ENCODE measurements at places on chromosomes 3 and 15. TPM values are rescaled to one million over a fixed set of nuclear protein-coding genes. Genes with fewer than 3 reads are reported as not detected.
A peak's percentile ranks its signal among the peaks of the same experiment; 100 is the strongest.

Gene CLRN1
- total RNA-seq = not detected

Gene GCSAM
- total RNA-seq = 1.9 TPM

Gene TM4SF18
- total RNA-seq = not detected

Gene STAC
- not detected for total RNA-seq

Gene BMF
- 17.9 TPM for total RNA-seq

Gene GHRL
- total RNA-seq = 2.1 TPM

Gene SNX4
- total RNA-seq = 50.7 TPM

Gene SUSD5
- total RNA-seq = not detected

Gene ACOX2
- not detected for total RNA-seq

Gene SLC24A5
- not detected for total RNA-seq

DNA sequence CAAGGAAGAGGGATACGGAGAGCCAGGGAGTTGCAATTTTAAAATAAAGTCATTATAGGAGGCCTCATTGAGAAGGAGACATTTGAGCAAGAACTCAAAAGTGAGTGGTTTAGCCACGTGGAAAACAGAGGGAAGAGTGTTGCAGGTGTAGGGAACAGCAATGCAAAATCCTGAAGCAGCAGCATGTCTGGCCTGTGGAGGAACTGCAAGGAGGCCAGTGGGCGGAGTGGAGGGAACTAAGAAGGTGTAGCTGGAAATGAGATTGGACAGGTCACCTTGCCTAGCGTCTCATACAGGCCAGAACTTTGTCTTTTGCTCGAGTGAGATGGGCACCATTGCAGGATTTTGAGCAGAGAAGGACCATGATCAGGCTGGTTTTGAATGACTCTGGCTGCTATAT is 34.9 kb downstream of the SAXO2 start:
- no peak for DNase-seq

GRCh38 chr3:185320949-185321348 is 42.0 kb upstream of the MAP3K13 start:
- no peak for DNase-seq

DNA sequence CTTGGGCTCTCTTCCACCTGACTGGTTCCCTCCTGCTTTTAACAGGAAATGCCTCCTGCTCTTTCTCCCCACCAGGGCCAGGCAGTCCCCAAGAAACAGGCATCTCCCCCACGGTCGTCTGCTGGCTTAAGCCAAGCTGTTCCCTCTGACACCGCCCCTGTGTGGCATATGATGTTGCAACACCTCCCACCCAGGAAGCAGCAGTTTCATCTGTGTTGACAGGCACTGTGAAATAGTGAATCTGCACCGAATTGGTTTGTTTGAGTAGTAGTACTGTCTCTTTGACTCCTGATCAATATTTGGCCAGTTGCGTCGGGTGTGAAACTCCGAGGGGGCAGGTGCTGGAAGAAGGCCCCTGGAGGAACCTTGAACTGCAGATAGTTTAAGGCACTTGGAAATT is 188.8 kb downstream of the FEZF2 start:
- DNase-seq = no peak

- DNase-seq = no peak
Measured at GRCh38 chr3:13121553-13122001, 48.3 kb upstream of the IQSEC1 start.

DNA sequence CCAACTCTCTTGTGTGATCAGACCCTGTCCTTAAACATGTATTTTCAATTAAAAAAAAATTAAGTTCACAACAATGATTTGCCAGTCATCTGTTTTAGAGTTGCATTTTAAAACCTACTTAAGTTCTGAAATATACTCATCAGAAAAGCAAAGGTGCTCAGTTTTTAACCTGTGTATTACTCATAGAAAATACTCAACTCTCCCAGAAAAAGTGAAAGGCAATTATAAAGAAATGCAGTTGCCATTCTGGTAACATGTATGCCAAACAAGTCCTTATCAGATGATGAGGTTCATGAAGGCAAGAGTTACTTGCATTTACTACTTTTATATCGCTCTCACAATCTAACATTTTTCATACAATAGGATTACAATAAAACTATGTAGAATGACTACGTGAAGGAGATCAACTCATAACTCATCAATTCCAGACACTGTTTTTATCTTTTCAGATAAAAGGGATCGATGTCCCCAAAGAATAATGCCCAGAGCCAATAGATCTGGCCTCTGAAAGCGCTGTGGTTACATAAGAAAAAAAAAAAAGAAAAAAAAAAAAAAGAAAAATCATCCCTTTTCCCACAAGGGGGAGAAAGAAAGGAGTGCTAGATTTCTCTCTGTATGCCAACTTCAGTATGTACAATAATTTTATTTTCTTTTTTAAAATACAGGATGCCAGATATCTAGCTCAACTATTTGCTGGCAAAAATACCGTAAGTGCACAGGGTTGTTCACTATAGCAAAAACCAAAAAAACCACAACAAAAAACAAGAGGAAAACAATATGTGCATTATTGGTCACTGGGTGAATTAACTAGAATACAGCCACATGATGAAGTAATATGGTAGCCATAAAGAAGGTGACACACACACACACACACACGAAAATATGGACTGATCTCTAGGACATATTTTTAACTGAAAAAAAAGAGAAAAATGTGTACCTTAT is 137.4 kb downstream of the NR1I2 start:
- no peak for DNase-seq

- DNase-seq = no peak
Measured at GRCh38 chr3:99111235-99111634, 209.7 kb upstream of the DCBLD2 start.

DNA sequence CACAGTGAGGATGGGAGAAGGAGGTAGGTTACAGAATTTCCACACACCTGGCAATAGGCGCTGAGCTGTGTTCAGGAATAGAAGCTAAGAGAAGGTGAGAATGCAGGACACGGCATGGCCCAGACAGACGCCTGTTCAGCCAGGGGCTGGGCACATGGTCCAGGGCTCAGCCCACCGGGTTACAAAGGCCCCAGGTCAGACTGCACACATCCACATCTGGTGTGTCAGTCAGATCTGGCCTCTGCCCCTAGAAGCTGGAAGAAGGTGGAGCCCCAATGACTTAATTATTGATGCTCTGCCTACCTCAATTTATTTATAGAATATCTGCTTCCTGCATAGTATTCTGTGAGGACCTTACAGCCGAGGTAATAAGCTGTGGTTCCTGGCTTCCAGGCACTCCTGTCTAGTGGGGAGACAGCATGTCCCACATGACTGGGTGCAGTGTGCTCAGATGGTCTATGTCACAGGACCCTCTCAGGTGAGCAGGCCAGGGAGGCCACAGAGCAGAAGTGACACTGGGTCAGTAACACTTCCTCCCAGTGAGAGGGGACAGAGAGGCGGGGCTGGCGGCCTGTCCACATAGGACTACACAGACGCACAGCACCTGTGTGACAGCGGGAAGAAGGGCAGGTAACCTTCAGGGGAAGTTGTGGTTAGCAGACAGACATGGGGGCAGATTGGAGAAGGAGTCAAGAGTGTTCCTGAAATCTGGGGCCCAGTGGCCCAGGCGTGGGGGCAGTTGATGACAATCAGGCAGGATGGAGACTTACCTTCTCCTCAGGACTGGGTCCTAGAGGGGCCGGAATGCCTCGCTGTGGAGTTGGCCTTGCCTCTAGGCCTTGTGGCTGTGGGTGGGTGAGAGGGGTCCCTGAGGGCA is 38.6 kb upstream of the PLXNA1 start:
- DNase-seq = no peak

DNA sequence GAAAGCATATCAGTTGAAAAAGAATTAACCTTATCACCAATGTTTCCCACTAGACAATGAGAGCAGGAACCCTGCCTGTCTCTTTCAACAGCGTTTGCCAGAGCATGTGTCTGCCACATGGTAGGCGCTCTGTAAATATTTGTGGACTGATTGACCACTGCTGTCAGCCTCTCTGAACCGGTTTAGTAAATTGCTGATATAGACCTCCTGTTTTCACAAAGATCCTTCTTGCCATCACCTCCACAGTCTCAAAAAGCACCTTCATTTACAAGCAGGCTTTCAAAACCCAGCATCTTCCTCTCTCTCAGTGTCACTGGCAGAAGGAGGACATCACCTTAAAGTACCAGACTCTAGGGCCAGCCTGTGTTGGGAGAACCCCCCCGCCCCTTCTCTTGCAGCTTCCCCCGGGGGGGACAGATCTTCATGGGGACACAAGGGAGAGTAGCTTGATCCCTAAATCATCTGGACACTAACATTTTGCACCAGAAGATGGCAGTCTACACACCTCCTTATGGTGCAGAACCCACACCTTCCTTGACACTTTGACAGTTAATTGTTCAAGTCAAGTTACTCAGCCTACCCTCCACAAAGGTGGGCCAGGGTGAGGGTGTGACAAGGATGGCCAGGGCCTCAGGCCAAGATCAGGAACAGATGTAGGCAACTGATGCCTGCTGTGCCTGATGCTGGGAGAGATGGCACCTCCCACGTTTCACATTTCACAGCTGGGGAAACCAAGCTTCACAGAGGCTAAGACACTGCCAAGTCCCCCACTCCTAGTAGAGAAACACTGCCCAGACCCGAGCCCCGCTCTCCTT is 37.8 kb upstream of the USP3 start:
- peak; percentile 41 for DNase-seq

GRCh38 chr15:57503051-57503702 is 88.5 kb upstream of the MYZAP start:
- DNase-seq = no peak

- peak; percentile 1 for DNase-seq
Measured at GRCh38 chr3:126341755-126342150, 15.5 kb downstream of the KLF15 start.

GRCh38 chr3:127196466-127197299 is 3.8 kb downstream of the PRR23E start:
- DNase-seq = no peak

DNA sequence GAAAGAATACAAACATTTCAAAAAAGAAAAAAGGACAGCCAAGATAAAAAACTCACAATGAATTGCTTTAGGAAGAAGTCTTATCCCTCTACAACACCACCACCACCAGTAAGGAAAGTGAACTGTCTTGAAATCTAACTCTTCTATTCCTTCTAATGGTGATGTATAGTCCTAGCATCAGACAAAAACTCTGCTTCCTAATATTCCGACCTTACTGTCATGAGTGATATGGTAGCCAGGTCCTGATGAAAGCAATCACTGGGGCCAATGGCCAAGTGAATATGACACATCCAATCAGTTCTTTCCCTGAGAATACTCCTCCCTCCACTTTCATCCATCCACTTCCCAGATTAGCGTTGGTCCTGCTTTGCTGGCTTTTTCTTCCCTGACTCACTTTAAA is 14.8 kb downstream of the GK5 start:
- no peak for DNase-seq

DNA sequence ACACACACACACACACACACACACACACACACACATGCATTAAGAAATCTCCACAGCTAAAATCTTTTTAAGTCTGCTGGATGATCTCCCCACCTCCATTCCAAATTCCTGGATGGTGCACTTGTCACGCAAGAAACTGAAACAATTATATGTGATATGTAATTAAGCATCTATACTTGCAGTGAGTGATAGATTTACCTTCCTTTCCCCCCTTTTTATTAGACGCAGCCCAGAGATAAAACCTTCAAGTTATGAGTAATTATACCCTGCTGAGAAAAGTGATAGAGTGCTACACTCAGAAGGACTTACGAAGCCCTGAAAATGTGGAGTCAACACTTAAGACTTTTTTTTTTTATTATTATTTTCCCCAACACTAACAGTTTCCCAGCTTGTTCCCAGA is 255.2 kb downstream of the LSAMP start:
- no peak for DNase-seq

- DNase-seq = no peak
Measured at GRCh38 chr3:84567796-84568195, 391.0 kb upstream of the CADM2 start.

DNA sequence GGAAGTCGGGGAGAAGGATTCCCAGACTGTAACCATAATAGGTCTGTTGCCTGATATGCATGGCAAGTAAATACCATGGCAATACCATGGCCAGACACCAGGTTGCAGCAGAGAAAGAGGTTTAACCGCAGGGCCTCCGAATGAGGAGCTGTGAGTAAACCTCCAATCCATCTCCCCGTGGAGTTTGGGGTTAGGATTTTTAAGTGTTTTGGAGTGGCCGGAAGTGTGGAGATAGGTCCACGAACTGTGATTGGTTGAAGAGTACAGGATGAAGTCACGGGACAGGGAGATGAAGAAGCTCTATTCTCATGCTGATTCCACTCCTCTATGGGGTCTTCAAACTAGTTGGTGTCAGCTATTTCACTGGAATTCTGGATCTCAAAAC is 127.9 kb downstream of the ST8SIA2 start:
- DNase-seq = peak; percentile 21

GRCh38 chr3:45564172-45564571 is 30.4 kb upstream of the LIMD1 start:
- no peak for DNase-seq

GRCh38 chr3:15703346-15703745 is 94.4 kb downstream of the ANKRD28 start:
- no peak for DNase-seq

GRCh38 chr15:74799856-74800558 is 12.6 kb upstream of the LMAN1L start:
- DNase-seq = peak; percentile 79

DNA sequence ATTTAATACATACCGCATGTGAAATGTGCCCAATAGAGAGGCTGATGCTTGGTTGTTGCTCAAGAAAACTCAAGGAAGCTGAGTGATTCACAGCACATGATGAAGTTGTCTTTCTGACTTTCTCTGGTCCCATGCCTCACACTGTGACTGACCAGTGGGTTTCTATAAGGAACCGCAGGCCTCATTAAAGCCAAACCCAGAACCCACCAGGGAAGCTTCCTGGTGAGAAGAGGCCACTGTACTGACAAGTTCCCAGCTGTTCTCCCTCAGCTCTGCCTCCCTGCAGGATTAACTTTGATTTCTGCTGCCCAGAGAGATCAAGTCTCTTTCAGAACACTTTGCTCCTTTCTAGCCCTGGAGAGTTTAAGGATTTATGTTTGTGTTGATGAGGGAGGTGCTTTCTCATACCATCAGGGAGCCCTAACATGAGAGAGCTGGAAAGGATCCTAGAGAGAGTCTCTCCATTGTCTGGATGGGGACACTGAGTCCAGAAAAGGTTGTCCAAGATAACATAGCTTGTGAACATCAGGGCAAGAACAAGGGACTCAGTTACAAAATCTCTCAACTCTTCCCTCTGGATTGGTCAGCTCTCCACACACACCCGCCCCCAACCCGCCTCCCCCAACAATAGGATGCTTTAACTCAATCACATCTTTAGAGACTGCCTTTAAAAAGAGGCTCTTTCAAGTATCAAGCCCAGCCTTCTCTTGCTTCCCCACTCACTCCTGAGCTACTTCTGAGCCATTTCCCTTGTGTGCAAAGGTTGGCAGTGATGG is 303.2 kb upstream of the TLE3 start:
- no peak for DNase-seq

- DNase-seq = no peak
Measured at GRCh38 chr3:50316657-50317242, 5.8 kb downstream of the HYAL2 start.

DNA sequence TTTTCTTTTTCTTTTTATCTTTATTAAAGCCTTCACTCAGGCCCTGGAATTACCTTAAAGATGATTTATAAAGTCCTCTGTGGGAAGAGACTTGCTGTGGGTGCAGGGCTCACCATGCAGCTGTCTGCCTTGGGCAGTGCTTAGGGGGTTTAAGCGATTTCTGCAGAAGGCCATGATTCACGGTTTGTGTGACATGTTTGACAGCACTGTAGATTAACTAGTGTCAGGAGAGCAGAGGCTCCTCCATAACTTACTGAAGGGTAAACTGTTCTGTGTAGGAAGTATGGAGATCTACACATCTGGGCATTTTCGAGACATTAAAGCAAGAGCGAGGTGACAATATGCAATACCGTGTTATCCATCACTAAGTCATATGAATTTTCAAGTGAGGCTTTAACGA is 137.7 kb downstream of the LRIG1 start:
- DNase-seq = no peak

GRCh38 chr3:42024591-42025351 is 62.9 kb upstream of the ULK4 start:
- DNase-seq = no peak
